ENCODE measurements at places on chromosomes 2 and 18.

DNA sequence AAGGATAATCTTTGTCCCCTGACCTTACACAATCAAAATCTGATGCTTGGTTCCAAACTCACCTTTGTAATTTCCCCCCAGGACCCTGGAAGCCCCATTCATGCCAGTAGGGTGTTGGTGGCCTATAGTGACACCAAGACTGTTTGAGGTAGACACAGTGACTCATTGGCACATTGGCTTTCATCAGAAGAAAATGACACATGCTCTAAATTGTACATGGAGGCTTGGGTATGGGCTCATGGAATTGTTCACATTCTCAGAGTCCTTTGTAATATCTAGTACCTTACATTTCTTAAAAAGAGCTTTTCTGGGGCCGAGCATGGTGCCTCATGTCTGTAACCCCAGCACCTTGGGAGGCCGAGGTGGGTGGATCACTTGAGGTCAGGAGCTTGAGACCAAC lies 61.2 kb upstream of the LRPPRC start:
- DNase-seq, result no peak

DNA sequence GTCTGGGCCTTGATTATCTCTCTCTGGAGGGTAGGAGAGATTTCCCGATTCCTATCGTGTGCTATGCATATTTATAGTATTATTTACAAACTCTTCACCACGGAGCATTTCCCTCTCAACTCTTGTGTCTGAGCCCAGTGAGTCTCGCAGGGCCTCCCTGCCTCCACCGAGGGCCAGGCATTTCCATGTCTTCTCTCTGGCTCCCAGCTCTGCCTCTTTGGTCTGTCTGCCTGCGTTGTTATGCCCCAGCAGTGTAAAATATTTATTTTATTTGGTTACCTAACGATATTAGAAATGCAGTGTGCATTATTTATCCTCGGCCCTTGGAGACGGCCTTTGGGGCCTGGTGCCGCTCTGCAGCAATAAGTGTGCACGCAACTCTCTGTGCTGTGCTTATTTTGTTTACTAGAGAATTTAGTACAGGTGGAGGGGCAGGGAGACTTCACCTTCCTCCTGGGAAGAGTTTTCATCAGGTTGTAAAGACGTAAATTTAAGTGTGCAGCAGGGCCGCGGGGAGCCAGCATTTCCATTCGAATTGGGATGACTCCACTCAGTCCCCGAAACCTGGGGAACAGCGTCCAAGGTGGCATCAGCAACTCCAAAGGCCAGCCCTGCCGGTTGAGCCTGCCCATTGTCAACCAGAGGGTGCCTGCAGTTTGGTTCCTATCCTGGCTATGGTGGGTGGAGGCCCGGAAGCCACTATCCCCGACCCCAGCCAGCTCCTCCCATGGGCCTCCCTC lies 100.2 kb downstream of the PTGR3 start:
- DNase-seq, result no peak

DNA sequence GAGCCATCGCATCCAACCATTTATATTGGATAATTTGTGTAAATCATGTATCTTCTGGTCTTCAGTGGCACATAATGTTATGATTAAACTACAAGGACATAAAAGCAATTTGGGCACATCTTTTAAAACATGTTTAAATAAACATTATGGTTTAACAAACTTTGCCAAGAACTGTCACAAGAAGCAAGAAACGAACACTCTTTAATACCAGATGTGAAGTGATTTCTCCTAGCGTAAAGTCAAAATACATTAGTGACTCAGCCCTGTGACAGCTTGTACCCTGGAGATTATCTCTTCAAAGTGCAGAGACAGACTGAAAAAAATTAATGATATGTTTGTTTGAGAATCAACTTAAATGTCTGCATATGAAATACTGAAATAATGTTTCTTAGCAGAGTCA lies 39.9 kb downstream of the DSEL start:
- DNase-seq, result no peak

DNA sequence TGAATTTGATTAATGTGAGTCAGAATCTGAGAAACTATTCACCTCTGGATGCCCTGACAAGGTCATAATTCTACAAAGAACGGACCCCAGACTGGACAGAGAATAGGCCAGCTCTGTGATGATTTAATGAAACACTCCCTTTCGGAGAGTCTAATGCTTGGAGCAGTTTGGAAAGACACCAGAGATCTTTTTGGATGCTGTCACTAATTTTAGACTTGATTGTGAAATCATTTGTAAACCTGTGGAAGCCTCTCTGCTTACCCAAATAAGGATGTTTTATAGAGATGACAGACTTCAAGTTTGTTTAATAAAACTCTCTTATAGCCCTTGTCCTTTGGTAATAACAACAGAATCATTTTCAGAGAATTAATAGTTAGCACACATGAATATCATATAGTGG lies 83.5 kb downstream of the MYL12B start:
- DNase-seq, result no peak

GRCh38 chr2:189866296-189866695 lies 82.0 kb downstream of the PMS1 start:
- no peak for DNase-seq
